ENCODE measurements at places on chromosomes 11 and 22.

GRCh38 chr11:69915501-69916250 is 96.5 kb upstream of the FGF3 start:
- no peak for DNase-seq

DNA sequence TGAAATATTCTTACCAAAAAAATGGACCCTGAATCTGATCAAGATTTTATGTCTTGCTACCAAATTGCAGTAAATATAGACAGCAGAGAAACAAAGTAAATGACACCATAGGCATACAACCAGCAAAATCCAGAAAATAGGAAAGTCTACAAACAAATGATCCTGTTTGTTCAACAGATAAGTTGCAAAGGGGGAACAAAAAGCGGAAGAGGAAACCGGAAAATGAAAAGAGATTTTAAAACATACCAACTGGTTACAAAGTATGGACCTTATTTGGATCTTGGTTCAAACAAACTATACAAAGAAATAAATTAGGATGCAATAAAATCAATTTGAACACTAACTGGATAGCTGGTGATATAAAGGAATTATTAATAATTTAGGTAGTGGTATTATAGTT is 92.0 kb downstream of the TMPRSS5 start:
- no peak for DNase-seq

DNA sequence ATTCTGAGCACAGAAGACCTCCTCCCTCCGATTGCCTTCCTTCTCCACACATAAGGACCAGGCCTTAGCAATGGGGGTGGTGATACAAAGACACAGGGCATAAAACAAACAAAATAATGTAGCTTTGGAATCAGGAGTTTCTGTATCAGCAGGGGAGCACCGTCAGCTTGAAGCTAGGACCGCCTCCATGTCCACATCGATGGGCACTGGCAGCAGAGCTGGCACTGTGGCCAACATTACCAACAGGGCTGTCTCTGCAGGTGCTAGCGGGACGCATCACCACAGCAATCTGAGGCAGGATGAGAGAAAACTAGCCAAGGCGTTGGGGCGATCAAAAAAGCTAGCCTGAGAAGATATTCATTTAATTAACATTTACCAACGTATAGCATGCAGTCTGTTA is 201.4 kb downstream of the MAML2 start:
- no peak for DNase-seq

DNA sequence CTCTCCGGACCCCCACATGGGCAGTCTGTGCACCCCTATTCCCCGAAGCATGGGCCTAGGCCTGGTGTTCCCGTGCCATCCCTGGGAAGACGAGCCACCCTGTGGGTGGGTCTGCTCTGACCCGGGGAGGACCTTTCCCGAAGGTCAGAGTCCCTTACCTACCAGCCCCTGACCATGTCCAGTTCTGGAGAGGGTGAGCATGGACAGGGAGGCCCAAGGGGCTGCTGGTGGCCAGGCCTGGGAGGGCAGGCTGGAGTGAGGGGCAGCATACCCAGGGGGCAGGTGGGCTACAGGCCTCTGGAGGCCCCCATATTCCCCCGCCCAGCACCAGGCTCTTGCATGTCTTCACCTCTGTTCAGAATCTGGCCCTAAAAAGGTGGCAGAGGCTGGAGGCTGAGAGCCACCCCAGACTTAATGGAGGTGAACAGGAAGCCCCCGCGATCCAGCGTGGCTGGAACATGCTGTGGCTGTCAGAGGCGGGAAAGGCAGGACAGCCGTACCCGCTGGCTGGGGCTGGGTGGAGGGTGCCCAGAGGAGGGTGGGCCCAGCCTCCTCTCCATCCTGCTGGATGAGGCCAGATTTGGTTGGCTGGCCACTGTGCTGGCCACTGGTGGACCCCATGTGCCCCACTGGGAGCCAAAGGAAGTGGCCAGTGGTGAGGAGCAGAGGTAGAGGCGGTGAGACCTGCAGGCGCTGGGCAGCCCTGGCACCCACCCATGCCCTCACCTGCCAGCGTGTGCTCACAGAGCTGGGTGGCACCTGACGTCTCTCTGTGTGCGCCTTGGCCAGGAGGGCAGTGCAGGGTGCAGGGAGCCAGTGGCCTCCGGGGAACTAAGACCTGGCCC is 11.2 kb upstream of the SYT8 start:
- DNase-seq = no peak

- no peak for DNase-seq
Measured at GRCh38 chr11:120632579-120632978, 121.0 kb downstream of the GRIK4 start.

DNA sequence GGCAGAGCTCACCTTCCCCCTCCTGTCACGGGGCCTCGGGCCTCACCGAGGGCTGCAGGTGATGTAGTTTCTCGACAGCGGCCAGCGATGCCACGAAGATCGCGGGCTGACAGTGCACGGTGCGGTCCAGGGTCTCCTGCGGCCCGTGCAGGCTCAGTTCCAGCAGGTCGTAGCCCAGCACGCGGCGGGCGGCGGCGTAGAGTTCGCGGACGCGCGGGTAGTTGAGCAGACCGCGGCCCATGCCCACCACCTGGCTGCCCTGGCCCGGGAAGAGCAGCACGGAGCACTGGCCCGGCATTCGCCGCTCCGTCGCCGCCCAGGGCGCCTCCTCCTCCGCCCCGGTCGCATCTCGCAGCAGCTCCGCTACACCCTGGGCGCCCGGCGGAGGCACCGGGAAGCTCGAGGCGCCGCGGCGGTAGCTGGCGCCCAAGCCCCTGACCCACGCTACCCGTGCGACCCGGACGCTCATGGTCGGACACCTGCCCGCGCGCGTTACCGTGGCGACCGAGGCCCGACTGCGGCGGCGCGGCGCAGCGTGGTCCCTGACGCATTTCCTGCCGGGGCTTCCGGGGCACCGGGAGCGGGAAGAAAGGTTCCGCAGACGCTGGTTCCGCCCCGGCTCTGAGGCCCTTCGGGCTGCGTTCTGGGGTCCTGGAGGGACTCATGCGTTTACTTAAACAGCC is at the start of gene MCAT:
Gene MCAT (minus strand): TSS at position 519 of the 683 bp plus-strand sequence. CDS start 50 bp downstream, at position 469.
- no peak for DNase-seq

- no peak for DNase-seq
Measured at GRCh38 chr11:117313091-117313490, 3.0 kb downstream of the BACE1 start.

DNA sequence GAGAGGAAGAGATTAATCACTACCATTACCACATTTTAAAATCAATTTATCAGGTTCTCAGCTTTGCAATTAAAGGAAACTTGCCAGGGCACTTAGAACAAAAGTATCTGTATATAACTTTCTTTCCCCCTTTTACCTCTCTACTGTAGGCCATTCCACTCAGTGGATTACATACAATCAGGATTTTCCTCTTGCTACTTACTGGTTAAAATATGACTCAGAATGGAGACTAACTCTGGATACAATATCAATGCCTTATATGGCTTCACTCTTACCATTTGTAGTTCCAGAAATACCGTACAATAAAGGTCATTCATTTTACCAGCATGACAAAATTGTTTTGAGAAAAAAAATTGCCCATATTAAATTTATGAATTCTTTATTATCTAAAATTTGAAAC is 706.8 kb downstream of the KCNA4 start:
- DNase-seq = no peak

DNA sequence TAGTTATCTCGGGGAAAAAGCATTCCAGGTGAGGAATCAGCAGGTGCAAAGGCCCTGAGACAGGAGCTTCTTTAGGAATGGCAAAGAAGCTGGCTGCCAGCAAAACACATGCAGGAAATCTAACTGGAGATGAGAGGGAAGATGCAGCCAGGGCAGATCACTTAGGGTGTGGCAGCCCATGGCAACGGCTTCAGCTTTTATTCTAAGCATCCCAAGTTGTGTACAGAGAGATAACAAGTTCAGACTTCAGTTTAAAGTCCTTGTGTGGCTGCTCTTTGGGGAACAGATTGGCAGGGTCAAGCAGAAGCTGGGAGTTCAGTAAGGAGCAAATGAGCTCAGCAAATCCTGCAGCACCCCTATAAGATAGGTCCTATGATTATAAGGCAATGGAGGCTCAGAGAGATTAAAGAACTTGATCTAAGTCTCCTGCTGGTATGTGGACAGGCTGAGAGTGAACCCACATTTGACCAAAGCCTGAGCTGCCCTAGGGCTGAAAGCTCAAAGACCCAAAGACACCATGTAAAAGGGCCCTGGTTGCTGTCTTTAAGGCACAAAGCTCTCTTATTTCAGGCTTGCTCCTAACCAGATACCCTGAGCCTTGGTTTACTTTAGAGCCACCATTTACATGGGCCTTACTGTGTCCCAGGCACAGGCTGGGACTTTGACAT is 466.8 kb downstream of the SOX6 start:
- DNase-seq = no peak

All from GM12864 (cell line).